ENCODE measurements at places on chromosomes 5 and 9. TPM values are rescaled to one million over a fixed set of nuclear protein-coding genes. Genes with fewer than 3 reads are reported as not detected.

- no peak for DNase-seq
Observed at GRCh38 chr5:166399781-166400180, 1891.7 kb upstream of the WWC1 start.

Gene GABBR2
- total RNA-seq: 0.43 TPM

Gene HEMGN
- total RNA-seq: not detected

DNA sequence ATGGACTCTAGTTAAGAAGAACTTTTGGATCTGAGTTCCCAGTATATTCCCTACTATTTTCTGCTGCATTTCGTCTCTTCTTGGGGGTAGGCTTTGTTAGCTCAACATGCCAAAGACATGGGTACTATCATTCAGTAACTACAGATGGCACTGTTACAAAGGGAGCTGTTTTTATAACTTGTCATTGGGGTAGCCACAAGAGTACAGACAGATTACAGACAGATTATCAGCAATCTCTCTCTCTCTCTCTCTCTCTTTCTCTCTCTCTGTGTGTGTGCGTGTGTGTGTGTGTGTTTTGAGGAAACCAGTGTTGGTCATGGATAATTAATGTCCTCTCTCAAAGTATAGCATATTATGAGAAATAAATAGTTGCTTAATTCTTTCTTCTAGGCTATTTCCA is 116.1 kb downstream of the WDR70 start:
- no peak for DNase-seq

All from psoas muscle (tissue), 8 donors.